Stimulated activated CD4-positive, alpha-beta T cell treated with anti-CD3 and anti-CD28 coated beads, Interleukin-2, amount 100 ng/mL, for 48 hours (primary cell): ENCODE measurements at places on chromosomes 4 and X.

- no peak for DNase-seq
These were observed 100.3 kb downstream of the SLC34A2 start for GRCh38 chr4:25755911-25756310.

GRCh38 chrX:69065451-69065850 is 99.8 kb downstream of the PJA1 start:
- DNase-seq, result no peak

DNA sequence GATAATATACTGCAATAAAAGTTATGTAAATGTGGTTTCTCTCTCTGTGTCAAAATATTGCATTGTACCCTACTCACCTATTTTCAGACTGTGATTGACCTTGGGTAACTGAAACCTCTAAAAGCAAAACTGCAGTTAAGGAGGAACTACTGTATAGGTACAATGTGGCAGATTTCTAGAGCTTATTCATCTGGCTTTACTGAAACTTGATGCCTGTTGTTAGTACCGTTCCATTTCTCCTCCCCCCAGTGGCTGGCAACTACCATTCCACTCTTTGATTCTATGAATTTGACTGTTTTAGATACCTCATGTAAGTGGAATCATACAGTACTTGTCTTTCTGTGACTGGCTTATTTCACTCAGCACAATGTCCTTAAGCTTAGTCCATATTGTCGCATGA is 61.9 kb downstream of the HOPX start:
- DNase-seq, result no peak

DNA sequence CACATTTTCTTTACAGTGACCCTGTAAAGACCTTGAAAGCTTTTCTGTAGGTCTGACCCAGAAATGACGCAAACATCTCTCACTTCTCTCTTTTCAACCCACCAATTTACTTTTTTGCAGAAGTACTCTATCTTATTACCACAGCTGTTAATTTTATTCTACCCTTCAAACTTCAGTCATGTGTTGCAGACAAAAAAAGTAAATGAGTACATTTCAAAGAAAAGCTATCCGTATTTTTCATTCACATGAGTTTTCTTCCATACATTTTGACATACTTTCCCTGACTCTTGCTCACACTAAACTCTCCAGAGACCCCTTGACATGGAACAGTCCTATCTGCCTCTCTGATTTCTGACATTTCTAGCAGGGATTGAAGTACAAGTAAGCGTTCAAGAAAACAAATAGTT is 51.7 kb downstream of the SLC7A11 start:
- no peak for DNase-seq

DNA sequence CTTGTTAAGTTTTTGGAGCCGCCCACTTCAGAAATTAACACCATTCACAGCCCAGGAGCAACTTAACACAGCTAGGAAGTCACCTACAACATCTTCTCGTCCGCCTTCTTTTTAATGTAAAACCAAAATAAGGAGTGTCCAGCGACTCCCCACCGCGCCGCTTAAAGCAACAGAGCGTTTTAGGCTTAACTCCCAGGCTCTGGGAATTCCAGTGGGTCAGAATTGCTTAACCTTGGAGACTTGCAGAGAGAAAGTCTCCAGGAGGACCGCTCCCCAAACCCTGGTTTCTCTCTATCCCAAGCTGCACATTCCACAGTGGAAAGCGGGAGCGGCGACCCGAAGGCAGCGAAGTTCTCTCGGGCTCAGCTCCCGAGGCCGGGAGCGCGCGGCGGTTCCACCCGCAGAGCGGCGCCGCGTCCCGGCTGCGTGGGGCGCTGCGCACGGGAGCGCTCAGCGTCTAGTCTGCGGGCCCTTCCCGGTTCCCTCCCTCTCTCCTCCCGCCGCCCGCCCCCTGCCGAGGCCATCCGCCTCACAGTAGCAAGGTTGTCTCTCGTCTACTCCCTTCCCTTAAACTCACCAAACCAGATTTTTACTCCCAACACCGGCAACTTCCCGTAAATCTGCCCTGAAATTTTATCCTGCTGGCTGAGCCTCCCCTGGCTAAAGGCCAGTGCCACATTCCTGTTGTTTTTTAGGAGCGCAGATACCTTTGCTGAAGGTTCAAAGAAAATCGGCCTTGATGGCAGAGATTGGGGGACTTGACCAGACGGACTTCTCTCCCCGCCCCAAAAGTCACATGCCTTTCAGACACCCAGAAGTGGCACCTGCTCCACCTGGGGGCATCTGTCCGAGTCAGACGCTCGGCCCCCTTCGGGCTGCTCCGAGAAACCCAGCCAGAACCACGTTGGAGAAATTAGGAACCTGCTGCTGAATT is at the start of gene RBM47:
RBM47 (minus strand) TSS at position 464 of the 934 bp plus-strand sequence. CDS start 190,971 bp downstream, outside the sequence.
- DNase-seq, result no peak

GRCh38 chrX:153938226-153938786 is 3.5 kb upstream of the NAA10 start:
- DNase-seq, result no peak

DNA sequence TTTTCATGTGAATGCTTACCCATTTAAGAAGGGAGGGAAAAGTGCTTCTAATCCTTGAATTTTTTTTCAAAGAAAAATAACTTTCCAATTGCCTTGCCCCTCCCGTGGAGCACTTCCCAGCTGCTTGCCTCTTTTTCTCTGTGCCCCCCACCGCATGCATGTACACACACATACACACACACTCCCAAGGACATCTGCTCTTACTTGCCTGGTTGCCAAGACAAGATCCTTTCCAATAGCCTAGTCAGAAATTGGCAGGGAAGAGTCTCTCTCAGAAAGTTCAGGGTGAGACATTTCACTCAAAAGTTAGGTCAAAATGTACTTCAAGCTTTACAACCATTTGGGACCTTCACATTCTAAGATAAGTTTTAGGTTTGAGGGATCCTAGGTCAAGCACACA is 10.9 kb downstream of the HHIP start:
- DNase-seq, result no peak
